ENCODE measurements at places on chromosomes 12 and 14.

- no peak for DNase-seq
Observed at GRCh38 chr12:70918321-70918720, 2.2 kb downstream of the PTPRR start.

- no peak for DNase-seq
Observed at GRCh38 chr14:64685371-64686281, 18.6 kb upstream of the PLEKHG3 start.

- DNase-seq: no peak
Observed at GRCh38 chr12:3743803-3744202, 9.1 kb downstream of the CRACR2A start.

- DNase-seq: no peak
Observed at GRCh38 chr14:100708425-100709288, 18.0 kb upstream of the DLK1 start.

DNA sequence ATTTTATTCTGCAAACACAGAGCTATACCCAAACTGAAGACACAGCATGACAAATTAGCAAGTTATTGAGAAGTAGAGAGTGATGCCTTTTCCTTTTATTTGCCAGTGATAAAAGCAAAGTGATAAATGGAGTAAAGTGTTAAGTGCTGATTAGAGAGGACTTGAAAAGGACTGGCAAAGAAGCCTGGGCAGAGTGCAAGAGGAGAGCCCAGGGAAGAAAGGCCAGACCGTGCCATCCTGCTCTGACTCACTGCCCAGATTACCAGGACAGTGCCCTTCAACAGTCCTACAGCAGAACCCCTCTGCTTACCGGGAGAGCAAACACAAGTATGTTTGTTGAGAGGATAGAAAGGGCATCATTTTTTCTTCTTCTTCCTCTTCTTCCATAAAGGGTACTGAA lies 106.5 kb downstream of the ETV6 start:
- peak; percentile 36 for DNase-seq

GRCh38 chr12:50598321-50598862 lies 93.6 kb downstream of the DIP2B start:
- DNase-seq: no peak

GRCh38 chr12:126663304-126664094 lies 1598.3 kb downstream of the AACS start:
- DNase-seq: no peak

GRCh38 chr12:47035484-47035883 lies 43.9 kb upstream of the PCED1B start:
- DNase-seq: peak; percentile 16

DNA sequence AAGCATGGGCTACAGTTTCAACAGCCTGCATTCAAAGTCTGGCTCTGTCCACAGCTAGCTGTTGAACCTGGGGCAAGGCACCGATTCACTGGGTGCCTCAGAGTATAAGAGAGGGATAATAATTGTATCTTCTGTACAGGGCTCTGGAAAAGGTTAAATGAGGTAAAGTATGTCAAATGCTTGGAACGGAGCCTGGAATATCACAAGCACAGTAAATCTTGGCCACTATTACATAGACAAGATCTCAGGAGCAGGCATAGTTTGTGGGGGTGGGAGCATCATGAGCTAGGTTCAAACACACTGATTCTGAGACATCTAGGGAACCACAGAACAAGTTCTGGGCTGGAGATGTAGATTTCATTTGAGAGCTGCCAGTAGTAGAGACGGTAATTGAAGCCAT lies 203.7 kb upstream of the NUDT4 start:
- DNase-seq: no peak

- DNase-seq: no peak
Observed at GRCh38 chr12:11573880-11574279, 75.6 kb upstream of the ETV6 start.

- no peak for DNase-seq
Observed at GRCh38 chr12:26455936-26456574, 260.7 kb downstream of the SSPN start.

GRCh38 chr12:130433834-130434233 lies 96.1 kb downstream of the PIWIL1 start:
- no peak for DNase-seq

GRCh38 chr12:28883406-28883997 lies 265.6 kb upstream of the FAR2 start:
- DNase-seq: no peak

DNA sequence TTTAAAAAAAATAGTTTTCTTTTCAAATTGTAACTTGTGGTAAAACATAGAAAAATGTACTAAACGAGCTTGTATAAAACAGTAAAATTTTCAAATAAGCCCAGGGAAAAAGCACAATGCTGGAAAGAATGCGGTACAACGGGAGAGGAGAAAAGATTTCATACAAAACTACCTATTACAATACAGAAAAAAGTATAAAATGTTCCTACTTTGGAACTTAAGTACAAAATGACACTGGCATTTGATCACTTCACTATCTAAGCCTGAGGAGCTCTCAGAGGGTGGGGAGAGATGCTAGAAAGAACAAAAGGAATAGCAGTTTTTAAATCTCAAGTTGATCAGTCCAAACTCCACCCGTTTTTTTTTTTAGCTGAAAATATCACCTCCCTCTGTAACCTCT lies 39.5 kb upstream of the COL2A1 start:
- DNase-seq: no peak

DNA sequence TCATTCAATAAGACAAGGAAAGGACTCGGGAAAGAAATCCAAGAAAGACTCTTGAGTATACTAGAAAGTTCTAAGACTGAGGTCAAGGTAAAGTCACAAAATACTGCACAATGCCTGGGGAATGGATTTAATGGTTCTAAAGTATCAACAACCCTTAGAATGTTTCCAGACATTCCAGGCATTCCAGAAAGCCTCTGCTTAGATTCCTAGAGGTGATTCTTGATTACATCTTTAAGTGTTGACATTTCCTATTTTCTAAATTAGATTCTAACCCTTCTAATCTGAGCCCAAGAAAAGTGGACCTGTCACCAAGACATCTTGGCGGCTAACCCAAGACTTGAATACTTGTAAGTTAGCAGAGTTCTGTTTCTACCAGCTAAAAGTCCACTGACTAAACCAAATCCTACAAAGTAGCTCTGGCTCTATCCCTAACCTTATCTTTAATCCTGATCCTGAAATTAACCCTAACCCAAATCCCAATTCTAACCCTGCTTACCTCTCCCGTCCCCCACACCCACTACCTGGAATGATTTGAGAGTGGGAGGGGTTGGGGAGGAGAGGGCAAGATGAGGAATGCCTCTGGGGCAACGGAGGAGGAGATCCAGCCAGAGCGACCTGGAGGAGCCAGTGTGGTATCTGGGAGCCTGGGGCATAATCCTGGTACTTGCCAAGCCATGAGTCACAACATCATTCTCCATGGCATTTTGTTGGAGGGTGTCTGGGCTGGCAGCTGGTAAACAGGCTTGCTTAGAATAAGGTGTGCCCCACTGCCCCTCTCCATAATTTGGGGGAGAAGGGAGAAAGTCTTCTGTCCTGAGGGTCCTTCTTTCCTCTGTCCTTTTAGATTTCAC lies 93.4 kb upstream of the HOXC13 start:
- DNase-seq: no peak

GRCh38 chr12:68686262-68686594 lies 550 bp upstream of the NUP107 start:
- DNase-seq: no peak

- DNase-seq: no peak
Observed at GRCh38 chr14:72402377-72402772, 470.1 kb downstream of the RGS6 start.

- peak; percentile 93 for DNase-seq
Observed at GRCh38 chr14:92659765-92660561, 88.5 kb downstream of the LGMN start.

GRCh38 chr14:99229654-99230207 lies 42.3 kb downstream of the BCL11B start:
- DNase-seq: no peak

GRCh38 chr14:91737619-91738018 lies 5.7 kb upstream of the CATSPERB start:
- DNase-seq: no peak

DNA sequence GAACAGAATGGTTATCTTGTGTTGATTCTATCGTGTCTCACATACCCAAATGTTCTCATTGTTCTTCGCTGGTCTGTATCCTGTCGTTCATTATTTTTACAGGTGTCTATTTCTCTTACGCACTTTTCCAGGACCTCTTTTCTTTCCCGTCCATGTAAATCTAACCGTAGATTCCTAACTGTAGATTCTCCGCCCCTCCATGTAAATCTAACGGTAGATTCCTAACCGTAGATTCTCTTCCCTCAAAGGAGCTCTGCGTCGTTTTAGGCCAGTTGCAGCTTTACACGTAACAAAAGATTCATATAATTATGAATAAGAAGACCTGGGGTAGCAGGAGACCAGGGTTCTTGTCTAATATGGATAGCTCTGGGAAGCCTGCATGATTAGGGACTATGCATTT lies 9.7 kb upstream of the ZNF605 start:
- no peak for DNase-seq

- DNase-seq: peak; percentile 36
Observed at GRCh38 chr12:19646599-19646998, 207.3 kb downstream of the AEBP2 start.

DNA sequence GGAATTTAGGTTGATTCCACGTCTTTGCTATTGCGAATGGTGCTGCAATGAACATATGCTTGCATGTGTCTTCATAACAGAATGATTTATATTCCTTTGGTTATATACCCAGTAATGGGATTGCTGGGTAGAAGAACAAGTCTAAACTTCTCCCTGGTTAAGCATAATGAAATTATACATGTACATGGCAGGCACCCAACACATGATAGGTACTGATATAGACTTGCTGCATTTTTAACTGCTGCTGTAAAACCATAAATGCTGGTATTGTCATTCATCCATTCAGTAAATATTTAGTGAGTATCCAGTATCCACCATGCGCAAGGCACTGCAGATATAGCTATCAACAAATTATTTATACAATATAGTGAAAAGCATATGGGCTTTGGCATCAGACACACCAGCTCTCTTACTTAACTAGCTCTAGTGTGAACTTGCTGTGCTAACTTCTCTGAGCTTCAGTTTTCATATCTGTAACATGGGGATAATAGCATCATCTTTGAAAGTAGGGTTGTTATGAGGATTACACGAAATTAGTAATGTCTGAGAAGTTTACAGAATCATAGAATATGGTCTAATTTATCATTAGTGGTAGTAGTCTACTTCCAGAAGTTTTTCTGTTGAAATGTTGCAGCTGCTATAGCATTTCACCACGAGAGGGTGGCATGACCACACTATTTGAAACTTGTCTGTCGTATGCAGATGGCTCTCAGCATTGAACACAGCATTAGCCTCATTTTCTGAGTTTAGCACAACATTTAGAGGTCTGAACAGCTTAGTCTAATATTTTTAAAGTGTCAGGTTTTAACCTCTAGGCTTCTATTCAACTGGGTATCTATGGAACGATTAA lies 32.0 kb upstream of the SEL1L start:
- peak; percentile 9 for DNase-seq

DNA sequence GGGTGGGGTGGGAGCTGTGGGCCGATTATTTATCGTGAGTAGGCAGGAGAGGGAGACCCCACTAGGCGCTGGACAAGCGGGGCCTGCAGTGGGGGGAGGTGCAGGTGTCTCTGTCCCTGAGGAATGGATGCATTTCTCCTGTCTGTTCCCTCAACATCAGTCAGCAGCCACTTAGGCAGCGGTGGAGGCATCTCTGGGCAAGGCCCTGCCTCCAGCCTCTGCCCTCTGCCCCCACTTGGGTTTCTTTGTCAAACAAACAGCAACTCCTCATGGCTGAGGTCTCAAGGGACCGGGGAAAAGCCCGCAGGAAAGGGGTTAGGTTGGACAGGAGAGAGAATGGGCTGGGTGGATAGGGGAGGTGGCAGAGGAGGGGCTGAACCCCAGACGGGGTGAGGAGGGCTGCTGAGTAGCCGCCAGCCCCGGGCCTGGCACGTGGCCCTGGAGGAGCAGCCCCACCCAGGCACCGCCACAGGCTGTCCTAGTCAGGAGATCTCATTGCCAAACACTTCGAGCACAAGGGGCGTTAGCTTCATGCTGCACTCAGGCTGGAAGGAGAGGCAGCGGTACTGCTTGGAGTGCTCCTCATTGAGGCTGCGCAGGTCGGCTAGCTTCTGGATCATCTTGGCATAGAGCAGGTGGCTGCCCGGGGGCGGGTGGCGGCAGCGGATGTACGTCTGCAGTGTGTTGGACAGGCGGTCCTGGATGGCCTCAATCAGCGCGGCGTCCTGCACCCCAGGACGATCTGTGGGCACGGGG lies 24.7 kb upstream of the HDAC7 start:
- no peak for DNase-seq

DNA sequence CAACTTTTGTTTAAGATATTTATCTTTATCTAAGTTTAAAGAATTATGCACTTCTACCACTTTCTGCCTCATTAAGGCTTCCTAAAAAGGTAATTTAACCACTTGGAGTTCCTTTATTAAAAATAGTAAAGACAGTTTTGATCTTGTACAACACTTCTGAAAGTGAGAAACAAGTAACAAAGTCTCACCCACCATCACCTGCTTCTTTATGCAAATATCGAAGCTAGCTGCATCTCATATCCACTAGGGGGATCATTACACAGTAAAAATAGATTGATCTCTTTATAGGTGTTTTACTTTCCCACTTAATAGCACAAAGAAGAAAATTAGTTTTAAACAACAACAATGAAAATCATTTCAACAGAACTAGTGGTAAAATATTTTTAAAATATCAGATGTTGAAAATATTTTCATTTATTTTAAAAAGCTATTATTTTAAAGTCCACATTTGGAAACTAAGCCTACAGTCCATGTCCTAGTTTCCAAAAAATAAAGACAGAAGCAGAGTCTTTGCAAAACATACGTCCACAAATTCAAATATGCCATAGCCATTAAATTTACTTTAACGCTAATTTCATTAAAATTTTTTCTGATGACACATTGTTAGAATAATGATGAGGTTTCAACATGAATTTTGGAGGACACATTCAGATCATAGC lies 160.0 kb upstream of the SOX5 start:
- peak; percentile 41 for DNase-seq

DNA sequence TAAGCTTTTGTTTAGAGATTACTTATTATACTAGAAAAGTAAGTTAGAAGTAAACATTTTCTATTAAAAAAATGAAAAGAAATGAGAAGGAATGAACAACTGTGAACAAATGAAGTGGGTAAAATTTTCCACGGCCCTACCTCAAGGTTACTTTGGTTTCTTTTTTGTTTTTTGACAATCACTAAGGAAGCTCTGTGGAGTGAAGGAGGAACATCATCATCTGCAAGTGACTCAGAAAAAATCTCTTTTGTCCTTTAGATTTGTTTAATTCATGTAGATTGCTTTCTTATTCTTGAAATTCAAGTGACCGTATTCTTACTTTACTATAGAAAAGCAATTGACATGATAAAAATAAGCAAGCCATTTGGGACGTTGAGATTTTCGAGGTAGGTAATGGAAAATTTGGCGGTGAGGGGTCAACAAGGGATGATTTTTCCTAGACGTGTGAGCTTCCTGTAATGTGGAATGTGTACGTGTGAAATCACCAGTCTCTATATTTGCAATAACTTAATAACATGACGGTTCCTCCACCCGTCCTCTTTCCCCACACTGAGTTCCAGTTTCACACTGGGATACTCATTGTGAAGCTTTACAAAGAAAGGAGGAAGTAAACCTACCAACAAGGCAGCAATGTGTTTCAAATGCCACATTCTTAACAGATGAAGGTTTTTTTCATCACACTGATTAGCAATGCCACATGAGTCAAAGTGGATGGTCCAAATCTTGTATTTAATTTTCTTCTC lies 62.3 kb upstream of the EGLN3 start:
- DNase-seq: peak; percentile 97

- no peak for DNase-seq
Observed at GRCh38 chr12:30805959-30806358, 51.2 kb upstream of the CAPRIN2 start.

GRCh38 chr14:101944451-101944850 lies 19.9 kb upstream of the DYNC1H1 start:
- no peak for DNase-seq

GRCh38 chr12:131445795-131446194 lies 265.1 kb upstream of the SFSWAP start:
- DNase-seq: no peak
